ENCODE measurements at places on chromosomes 3 and 15.

GRCh38 chr15:92006186-92007028, 152.9 kb downstream of the SLCO3A1 start:
- no peak for DNase-seq

- no peak for DNase-seq
Observed at GRCh38 chr15:92333709-92334108, 60.0 kb upstream of the ST8SIA2 start.

- no peak for DNase-seq
Observed at GRCh38 chr3:144457758-144458157, 486.1 kb downstream of the DIPK2A start.

DNA sequence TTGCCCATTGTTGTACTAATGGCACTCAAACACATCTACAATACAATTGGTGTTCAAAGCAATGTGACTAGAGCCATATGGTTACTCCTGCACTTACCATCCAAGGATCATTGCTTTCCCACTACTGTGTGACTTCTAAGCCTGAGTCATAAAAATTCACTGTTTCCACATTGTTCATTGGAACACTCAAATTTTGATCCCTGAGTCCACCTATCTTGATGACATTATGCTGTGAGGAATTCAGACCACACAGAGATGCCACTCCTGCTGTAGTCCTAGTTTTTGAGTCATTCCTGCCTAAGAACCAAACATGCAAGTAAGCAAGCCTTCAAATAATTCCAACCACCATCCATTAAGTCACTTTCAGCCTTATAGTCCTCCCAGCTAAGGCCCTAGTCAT, 176.2 kb downstream of the EFHB start:
- no peak for DNase-seq

DNA sequence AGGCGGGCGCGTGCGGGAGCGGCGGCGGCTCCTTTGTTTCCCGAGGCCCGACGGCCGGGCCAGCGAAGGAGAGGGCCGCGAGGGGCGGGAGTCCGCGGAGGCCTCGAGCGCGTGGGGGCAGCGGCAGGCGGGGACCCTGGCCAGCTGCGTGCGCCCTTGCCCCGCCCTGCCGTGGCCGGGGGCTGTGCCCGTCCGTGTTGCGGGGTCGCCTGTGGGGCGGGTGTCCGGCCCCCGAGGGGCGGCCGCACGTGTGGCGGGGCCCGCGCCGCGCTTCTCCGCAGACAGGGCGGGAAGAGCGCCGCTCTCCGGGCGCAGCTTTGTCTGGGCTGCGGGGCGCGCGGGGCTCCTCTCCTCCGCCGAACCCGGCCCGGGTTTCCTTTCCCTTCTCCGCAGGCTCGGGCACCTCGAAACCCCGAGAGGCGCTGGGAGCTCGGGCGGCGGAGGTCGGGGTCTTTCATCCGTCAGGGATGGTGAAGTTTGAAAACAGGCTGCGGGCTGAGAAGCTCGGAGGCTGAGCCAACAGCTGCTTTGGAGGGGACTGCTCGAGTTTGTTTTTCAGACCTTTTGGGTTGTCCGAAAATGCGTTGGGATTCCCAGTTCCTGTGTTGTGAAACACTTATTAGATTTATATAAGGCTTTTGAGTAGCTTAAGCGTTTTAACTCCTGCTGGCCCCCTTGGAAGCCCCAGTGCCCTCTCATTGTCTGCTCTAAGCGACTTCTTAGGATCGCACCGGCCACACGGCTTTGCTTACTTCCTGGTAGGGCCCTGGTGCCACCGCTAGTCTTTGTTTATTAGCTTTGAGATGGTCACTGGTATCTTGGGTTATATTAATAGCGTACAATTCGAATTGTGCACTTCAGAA, 817 bp downstream of the USP3 start:
- peak; percentile 32 for DNase-seq

All from activated naive CD4-positive, alpha-beta T cell (primary cell).